ENCODE measurements at places on chromosomes 16 and 17.

GRCh38 chr17:73188011-73188410 lies 4.8 kb upstream of the COG1 start:
- no peak for DNase-seq

GRCh38 chr17:8831234-8831849 lies 32.2 kb upstream of the MFSD6L start:
- DNase-seq = no peak

- no peak for DNase-seq
These were observed 8.9 kb downstream of the LRRC75A start for GRCh38 chr17:16483021-16483645.

GRCh38 chr16:1208239-1208830 lies 16.7 kb downstream of the TPSG1 start:
- no peak for DNase-seq

DNA sequence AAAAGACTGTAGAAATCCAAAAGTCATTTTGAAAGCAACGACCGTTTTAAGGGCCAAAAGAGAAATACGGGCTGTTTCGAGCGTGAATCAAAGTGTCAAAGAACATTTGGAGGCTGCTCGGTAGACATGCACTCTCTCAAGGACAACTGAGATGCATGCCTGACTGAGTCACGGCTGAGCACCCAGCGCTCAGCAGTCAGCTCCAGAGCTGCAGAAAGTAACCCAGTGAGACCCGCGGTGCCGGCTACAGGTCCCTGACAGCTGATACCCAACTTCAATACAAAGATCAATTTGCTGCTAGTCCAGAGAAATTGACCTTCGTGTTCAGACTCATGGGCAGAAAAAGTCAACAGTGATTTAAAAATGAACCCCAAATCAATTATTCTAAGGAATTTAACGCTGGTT lies 214.9 kb downstream of the STX8 start:
- no peak for DNase-seq

GRCh38 chr17:61487989-61488595 lies 35.9 kb downstream of the TBX4 start:
- no peak for DNase-seq

GRCh38 chr17:33302394-33302793 lies 9.3 kb upstream of the ASIC2 start:
- DNase-seq = peak; percentile 13

- no peak for DNase-seq
These were observed 35.6 kb downstream of the SDR42E1 start for GRCh38 chr16:81975637-81976036.

- no peak for DNase-seq
These were observed 43.3 kb downstream of the WWOX start for GRCh38 chr16:78142788-78143187.

DNA sequence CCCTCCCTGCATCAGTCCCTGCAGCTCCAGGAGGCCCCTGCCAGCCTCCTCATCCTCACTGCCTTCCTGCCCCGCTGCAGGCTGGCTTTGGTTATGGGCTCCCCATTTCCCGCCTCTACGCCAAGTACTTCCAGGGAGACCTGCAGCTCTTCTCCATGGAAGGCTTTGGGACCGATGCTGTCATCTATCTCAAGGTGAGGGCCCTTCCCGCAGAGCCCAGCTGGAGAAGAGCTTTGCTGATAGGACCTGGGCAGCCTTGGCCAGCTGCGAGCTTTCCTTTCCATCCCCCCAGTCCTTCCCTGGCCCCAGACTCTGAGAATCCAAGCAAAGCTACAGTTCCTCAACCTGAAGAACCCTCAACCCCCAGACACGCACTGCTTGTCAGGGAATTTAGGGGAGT lies 14.1 kb downstream of the PDK2 start:
- no peak for DNase-seq
